ENCODE measurements at places on chromosomes 7 and 10.

GRCh38 chr10:76337641-76338040 lies 906.2 kb downstream of the LRMDA start:
- no peak overlapping the region for H3K27ac ChIP-seq
- H3K4me3 ChIP-seq = no peak overlapping the region
- H3K27me3 ChIP-seq = no peaks in the 10 kb centered on the region
- H3K36me3 ChIP-seq = no peaks in the 10 kb centered on the region

- no peak for DNase-seq
- no peaks in the 10 kb centered on the region for H3K36me3 ChIP-seq
- no peaks in the 10 kb centered on the region for H3K27me3 ChIP-seq
- no peaks in the 10 kb centered on the region for H3K4me1 ChIP-seq
- no peak overlapping the region for H3K27ac ChIP-seq
- no peak overlapping the region for H3K4me3 ChIP-seq
Observed at GRCh38 chr10:18214691-18215563, 74.7 kb downstream of the CACNB2 start.

- no peaks in the 10 kb centered on the region for H3K36me3 ChIP-seq
- no peaks in the 10 kb centered on the region for H3K4me1 ChIP-seq
- no peak overlapping the region for H3K27ac ChIP-seq
Observed at GRCh38 chr7:137399827-137400823, 56.6 kb upstream of the PTN start.

DNA sequence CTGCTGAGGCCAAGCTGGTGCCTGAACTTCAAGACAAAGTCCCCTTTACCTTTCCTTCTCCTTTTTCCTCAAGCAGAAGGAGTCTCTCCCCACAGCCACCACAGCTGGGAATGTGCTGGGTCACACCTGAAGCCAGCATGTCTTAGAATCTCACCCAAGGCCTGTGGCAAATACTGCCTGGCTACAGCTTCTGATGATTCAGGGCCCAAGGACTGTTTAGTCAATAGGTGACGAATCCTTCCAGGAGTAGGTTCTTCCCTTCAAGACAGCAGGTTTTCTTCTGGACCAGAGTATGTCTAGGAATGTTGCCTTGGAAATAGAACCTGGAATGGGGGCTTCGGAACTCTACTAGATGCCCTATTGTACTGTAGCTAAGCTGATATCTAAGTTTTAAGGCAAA lies 374.6 kb downstream of the KIF20B start:
- H3K36me3 ChIP-seq = no peaks in the 10 kb centered on the region
- no peak overlapping the region for H3K4me3 ChIP-seq
- no peak overlapping the region for H3K27ac ChIP-seq
- no peak for DNase-seq
- no peaks in the 10 kb centered on the region for H3K4me1 ChIP-seq

DNA sequence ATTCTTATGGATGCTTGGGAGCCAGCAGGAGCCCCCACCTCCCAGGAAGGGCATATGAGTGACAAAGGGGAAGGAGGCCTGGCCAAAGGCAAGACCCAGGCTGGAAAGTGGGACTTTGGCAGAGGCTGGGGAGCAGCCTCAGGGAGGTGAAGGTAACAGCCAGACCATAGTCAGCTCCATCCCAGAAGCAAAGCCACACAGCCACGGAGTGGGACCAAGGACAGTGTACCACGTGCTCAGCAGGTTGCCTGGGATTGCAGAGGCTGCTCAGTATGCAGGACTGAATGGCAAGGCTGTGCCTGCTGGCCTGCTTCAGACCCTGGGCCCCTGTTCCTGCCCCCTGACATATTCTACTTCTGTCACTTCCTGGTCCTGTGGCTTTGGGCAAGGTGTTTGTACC lies 17.6 kb upstream of the GPR26 start:
- H3K4me3 ChIP-seq = no peak overlapping the region
- H3K27ac ChIP-seq = no peak overlapping the region
- no peaks in the 10 kb centered on the region for H3K4me1 ChIP-seq
- no peak for DNase-seq
- no peaks in the 10 kb centered on the region for H3K36me3 ChIP-seq
- H3K27me3 ChIP-seq = peaks cover 41% of the 10 kb centered on the region

DNA sequence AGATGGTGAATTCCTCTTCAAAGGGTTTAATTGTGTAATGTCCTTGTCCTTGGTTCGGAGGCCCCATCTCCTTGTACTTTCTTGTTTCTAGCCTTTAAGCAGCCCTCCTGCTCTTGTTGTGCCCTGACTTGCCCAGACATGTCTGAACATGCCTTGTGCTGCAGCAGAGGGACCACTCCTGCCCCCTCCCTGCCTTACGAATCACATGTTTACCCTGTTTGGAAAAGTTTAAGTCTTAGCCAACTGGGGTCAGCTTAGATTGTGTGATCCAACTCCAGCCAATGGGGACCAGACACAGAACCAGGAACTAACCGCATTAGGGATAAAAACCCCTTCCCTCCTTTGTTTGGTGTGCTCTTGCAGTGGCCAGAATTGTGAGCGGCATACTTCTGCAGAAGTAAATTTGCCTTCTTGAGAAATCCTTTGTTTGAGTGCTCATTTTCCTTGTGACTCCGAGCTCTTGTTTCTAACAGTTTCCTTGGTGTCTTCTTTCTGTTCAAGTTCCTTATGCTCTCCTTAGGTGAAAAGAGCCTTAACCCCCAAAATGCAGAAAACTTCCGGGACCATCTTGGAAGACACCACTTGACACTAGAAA lies 29.4 kb downstream of the CLRN3 start:
- DNase-seq = no peak
- H3K4me1 ChIP-seq = no peaks in the 10 kb centered on the region
- no peak overlapping the region for H3K4me3 ChIP-seq
- H3K27me3 ChIP-seq = no peaks in the 10 kb centered on the region
- H3K36me3 ChIP-seq = no peaks in the 10 kb centered on the region
